Hematopoietic multipotent progenitor cell treated with erythropoietin and hydrocortisone succinate and interleukin-3 and kit ligand, for 4 days (in vitro differentiated cells): ENCODE measurements at places on chromosomes 11 and 22.

DNA sequence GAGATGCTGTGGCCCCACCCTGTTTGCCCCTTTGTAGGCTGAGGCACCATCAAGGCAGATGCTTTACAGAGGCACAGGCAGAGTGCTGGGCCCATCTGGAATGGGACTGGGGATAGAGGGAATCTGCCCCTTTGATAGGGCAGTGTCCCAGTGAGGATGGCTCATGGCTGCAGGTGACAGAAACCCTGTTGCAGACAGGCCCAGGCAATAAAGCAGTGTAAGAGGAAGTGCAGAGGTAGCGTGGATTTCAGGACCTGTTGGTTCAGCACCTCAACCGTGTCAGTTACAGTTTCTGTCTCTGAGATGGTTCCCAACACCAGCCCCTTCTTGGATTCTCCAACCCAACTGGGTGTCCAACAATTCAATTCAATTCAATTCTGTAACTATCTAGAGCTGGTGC is 25.1 kb downstream of the PRDM11 start:
- DNase-seq, result no peak

- no peak for DNase-seq
Measured at GRCh38 chr11:59610289-59610688, 5.3 kb downstream of the OSBP start.

- DNase-seq, result no peak
Measured at GRCh38 chr22:40757071-40757470, 62.1 kb downstream of the SLC25A17 start.

DNA sequence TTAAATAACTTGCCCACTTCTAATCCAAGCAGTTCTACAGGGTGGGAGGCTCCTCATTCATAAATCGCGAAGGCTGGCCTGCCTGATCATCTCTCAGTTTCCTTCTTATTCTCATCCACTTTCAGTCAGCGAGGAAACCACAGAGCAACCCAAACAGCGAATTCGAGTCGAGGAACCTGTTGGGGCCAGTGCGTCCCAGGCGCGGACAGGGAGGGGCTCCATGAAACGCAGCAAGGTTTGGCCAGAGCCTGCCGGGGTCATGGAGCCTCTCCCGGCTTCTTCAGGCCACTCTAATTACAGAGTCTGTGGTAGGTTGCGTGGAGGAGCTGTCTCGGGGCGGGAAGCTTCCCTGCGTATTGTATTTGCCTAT is 741 bp upstream of the NAV2 start:
- DNase-seq, result no peak

DNA sequence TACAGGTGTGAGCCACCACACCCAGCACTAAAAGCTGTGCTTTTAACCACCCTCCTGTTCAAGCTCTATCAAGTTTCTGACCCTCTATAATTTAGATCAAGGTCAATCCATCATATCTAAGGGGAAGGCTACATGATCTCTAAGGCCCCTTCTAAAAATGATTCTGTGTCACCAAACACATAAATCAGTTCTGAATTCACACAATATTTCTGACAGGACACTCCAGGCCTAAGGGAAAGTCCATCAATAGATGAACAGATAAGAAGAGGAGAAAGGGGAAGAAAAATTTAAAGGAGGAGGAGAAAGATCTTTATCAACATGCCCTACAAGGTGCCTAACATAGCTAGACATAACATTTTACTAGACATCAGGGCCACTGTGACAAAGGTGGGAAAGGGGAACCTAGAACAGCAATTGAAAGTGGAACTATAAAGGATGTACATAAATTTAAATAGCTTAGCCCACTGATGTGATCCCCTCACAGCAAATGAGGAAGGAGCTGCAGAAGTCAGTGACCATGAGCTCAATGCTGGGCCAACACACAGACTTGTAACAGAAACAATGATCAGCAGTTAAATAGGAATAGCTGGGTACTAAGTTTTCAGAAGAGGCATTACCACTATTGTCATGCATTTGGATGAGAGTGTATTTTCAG is 4.7 kb downstream of the PRCP start:
- DNase-seq, result peak; percentile 53

DNA sequence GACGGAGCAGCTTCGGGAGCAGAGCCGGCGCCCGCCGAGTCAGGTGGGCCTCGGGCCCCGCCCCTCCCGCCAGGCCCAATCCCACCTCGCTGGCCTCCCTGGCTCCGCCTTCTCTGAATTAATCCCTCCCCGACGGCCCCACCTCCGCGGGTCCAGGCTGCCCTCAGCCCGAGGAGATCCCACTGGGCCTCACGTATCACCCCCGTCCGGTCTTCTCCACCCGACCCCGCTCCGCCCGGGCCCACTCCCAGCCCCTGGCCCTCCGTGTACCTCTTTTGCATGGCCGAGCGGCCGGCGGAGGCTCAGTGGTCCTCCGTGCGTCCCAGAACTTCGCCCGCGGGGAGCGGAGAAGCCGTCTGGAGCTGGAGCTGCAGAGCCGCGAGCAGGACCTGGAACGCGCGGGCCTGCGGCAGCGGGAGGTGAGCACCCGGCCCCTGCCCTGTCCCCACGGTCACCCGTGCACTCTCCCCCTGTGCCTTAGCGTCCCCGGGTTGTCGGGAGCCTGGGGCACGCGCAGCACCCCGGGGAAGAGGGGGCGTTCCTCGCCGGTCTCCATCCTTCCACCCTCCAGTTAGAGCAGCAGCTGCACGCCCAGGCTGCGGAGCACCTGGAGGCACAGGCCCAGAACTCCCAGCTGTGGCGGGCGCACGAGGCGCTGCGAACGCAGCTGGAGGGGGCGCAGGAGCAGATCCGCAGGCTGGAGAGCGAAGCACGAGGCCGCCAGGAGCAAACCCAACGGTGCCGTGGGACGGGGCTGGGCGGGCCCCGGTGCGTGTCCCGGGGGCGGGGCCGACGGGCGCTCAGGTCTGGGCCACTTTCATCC is 2.2 kb upstream of the CD151 start:
- DNase-seq, result peak; percentile 88

DNA sequence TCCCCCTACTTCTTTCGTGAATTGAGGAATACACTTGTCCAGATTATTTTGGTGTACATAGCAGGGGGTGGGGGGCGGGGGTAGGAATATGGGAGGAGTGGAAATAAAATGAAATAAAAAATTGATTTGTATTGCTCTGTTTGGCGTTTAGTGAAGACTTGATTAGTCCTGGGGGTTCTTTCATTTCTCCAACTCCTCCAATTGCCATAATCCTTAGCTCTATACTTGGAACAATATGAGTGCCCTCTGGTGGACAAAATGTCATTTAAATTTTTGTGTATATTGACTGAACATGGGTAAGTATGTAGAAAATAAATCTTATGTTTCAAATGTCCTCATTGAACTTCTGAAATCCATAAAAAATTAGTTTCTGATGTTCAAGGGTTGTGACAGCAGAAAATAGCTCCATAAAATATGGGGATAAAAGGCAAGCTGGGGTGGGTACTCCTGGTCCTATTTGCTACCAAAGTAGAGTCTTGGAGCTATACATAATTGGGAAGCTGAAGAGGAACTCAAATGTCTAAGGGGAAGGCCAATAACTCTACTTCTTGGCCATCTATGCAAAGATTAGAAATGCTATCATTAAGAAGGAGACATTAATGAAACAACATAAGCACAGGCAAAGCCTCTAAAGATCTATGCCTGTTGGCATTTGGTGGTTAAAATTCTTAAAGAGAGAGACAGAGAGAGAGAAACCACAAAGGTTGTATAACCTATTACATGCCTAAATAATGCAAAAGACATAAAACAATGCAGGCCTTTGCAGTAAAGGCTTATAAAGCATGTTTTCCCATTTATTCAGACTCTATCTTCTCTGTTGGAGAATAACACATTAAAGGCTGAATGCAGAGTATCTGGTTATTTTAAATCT is 421.6 kb downstream of the METTL15 start:
- DNase-seq, result peak; percentile 73

DNA sequence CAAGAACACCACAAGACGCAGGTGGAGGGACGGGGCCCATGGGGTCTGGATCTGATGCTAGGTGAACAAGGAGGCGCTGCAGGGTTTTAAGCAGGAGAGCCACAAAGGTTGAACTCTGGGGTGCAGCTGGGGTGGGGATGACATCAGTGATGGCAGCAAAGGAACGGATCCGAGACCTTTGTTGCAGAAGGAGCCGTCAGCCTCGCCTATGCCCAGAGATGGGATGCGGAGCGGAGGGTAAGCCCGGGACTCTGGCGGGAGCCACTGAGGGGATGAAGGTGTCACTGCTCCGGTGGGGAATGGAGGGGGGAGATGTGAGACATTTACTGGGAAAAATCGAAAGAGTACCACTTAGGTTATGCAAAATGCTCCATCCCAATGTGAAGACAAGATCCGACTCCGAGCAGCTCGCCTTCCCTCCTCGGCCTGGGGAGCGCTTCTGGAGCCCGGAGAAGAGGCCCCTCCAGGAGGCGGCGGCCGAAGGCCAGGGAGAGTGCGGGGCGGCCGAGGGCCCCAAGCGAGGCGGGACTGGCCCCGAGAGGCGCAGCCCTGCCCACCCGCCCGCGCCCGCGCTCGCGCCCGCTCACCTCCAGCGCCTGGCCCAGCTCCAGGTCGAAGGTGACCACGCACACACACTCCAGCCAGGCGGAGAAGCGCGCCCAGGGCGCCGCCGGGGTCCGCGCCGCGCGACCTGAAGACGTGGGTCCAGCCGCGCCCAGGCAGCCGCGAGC is 422 bp downstream of the DENND6B start:
- no peak for DNase-seq

GRCh38 chr22:30452861-30453260 is 19.0 kb downstream of the SEC14L3 start:
- DNase-seq, result no peak

DNA sequence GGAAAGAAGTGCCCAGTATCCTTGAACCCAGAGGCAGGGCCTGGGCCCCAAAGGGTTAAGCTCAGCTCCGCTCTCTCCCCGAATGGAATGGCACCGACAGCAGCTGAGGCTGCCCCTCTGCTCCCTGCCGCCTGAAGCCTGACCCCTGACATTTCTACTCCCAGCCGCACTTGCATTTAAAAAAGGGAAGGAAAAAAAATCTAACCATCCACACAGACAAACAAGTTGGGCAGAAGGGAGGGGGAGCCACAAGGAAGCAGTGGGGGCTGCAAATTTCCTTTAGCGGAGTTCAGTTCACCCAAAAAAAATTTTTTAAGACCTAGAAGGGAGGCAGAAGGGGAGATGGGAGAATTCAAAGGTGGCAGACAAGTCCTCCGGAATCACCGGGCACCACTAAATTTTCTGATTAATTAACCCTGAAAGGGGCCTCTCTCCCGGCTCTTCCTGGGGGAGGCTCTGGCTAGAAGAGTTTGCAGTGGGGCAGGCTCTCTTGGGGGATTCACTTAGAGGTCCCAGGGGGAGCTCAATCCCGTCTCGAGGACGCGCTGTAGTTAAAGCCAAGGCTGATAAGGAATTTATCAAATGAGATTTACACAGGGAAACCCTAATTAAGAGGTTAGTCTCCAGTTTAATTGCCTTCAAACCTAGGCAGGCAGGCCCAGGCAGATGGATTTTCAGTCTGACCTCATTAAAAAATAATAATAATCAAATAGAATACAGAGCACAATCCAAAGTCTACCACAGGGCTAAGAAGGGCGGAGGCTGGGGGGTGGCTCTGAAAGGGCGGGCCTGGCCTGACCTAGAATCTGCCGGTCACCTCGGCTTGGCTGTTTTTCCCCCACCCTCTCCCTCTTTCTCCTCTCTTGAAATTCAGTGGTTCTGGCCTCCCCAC is 25.6 kb downstream of the MN1 start:
- DNase-seq, result peak; percentile 44

- DNase-seq, result no peak
Measured at GRCh38 chr11:113295993-113296392, 18.4 kb upstream of the TTC12 start.

GRCh38 chr11:123537726-123538125 is 107.7 kb downstream of the GRAMD1B start:
- DNase-seq, result no peak

DNA sequence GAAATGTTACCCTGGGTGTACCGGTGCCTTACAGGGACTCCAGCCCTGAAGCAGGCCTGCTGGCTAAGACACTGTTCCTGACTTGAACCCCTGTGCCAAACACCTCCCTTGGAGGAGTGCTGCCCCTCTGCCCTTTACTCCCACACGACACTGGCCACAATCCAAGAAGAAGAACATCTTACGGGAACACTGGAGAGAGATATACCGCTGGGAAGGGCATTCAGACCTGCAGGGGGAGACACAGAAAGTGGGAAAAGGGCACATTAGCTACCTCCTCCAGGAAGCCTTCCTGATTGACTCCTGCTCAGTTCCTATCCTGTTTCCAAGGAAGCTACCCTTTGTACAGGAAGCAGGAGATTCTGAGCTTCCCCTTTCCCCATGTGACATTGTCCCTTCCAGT is 18.7 kb downstream of the TMPRSS13 start:
- DNase-seq, result no peak

DNA sequence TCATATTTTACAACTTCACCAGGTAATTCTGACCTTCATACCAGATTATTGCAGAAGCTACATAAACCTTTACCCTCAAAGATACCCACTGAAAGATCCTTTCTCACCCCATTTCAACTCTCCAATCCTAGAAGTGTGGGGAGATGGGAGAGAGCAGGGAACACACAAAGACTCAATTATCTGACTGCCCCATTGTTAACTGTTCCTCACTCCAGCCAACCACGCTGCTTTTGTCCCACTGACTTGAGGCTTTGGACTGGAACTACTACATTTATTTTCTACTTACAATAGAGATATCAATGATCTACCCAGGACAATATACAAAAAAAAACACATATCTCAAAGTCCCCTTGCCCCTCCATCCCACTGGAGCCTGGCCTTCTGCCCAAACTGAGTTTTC is 44.7 kb upstream of the SLN start:
- no peak for DNase-seq

DNA sequence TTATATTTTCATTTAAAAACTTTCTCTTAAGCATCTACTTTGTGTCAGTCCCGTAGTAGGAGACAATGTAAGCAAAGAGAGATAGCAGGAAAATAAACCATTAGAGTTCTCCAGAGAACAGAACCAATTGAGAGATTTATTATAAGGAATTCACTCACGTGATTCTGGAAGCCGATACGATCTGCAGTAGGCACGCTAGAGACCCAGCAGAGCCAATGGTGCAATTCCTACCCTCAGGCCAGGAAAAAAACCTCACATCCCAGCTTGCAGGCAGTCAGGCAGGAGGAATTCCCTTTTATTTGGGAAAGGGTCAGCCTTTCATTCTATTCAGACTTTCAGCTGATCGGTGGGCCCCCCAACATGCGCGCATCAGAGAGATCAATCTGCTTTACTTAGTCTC is 7.3 kb upstream of the PLEKHA7 start:
- DNase-seq, result no peak

DNA sequence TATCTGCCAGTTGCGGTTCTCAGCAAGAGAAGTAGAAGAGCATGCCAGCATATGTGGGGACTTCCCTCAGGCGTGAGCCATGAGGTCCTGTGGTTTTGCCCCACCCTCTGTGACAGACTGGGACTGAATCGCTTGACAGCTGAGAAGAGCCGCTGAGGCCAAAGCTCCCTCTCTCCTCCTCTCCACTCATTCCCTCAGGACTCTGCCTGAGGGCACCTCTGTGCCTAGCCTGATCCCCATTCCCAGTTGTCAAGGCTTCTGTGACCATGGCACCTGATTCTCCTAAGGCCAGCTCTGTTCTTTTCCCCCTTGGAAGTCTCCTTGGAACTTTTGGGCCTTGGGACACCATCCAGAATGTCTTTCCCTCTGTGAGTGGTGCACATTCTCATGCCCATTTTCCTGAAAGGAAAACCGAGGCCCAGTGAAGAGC is 27.0 kb downstream of the ART5 start:
- DNase-seq, result peak; percentile 97

GRCh38 chr11:3369366-3369765 is 9.6 kb downstream of the ZNF195 start:
- DNase-seq, result no peak

GRCh38 chr11:72398058-72398758 is 36.1 kb downstream of the CLPB start:
- DNase-seq, result no peak

- DNase-seq, result no peak
Measured at GRCh38 chr11:3674189-3674588, 3.0 kb upstream of the CHRNA10 start.
